ENCODE measurements at places on chromosomes 5 and 9.

DNA sequence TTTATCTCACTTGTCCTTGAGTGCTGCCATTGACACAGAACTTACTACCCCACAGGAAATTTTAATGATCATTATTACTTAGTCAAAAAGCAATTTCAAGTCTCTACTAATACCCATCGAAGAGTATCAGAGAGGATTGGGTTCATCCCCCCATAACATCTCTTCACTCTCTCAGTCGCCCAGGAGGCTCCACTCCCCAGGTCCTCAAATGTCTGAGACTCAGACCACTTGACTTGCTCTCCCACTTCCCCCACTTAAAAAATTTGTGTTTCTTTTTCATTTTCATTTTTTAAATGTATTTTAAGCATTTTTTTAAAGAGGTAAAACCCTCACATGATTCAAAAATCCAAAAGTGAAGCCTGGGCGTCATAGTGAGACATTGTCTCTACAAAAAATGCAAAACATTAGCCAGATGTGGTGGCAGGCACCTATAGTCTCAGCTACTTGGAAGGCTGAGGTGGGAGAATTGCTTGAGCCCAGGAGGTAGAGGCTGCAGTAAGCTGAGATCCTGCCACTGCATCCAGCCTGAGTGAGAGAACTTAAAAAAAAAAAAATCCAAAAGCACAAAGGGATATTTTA is 56.8 kb upstream of the TRAF1 start:
- DNase-seq = no peak
- H3K36me3 ChIP-seq = no peaks in the 10 kb centered on the region
- H3K4me1 ChIP-seq = no peaks in the 10 kb centered on the region

DNA sequence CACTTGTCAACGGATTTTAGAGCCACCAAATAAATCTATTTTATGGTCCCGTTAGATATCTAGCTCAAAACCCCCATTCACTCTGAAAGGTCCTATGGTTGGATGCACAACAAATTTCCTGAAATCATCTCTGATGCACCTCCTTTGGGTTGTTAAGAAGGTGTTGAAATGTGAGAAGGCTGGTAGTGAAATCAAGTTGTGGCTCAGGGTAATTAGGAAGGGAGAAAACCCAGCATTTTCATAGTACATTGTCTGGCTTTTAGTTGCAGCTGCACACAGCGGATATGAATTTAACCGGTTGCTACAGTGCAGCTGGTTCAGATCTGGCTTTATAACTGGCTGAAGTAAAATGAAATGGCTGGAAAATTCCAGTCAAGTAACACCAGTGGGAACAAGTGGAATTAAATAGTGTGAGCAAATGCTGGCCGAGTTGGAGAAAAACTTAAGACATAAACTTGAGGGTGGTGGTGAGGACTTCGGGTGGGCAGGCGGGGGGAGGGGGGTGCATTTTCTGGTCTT is 17.6 kb downstream of the RGMB start:
- H3K27ac ChIP-seq = no peak overlapping the region
- no peak overlapping the region for H3K4me3 ChIP-seq
- H3K36me3 ChIP-seq = peaks cover 30% of the 10 kb centered on the region
- no peaks in the 10 kb centered on the region for H3K27me3 ChIP-seq
- DNase-seq = no peak

GRCh38 chr9:137021979-137022661 is 5.9 kb downstream of the ABCA2 start:
- H3K4me3 ChIP-seq = no peak overlapping the region
- H3K27me3 ChIP-seq = no peaks in the 10 kb centered on the region
- no peak for DNase-seq
- H3K27ac ChIP-seq = no peak overlapping the region
- peaks cover 22% of the 10 kb centered on the region for H3K36me3 ChIP-seq

DNA sequence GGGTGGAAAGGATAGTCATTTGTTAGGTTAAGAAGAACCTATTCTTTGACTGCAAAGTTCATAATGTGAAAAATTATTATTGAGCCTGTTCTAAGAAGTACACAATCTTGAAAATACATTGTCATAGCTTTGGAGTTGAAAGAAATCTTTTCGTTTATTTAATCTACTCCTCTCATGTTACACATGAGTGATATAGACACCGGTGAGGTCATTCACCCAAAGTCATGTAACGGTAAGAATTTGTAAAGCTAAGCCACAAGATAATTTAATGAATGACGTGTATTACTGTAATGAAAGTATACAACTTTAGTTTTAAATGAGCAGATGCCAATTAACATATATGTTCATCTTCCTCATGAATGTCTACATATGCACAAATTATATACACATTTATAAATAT is 284.1 kb upstream of the PDE4D start:
- no peak overlapping the region for H3K4me3 ChIP-seq
- no peaks in the 10 kb centered on the region for H3K4me1 ChIP-seq
- DNase-seq = no peak
- no peaks in the 10 kb centered on the region for H3K36me3 ChIP-seq

- DNase-seq = no peak
- no peaks in the 10 kb centered on the region for H3K4me1 ChIP-seq
- H3K36me3 ChIP-seq = no peaks in the 10 kb centered on the region
- no peaks in the 10 kb centered on the region for H3K27me3 ChIP-seq
- no peak overlapping the region for H3K4me3 ChIP-seq
These were observed 55.9 kb downstream of the NSUN2 start for GRCh38 chr5:6576861-6577501.

DNA sequence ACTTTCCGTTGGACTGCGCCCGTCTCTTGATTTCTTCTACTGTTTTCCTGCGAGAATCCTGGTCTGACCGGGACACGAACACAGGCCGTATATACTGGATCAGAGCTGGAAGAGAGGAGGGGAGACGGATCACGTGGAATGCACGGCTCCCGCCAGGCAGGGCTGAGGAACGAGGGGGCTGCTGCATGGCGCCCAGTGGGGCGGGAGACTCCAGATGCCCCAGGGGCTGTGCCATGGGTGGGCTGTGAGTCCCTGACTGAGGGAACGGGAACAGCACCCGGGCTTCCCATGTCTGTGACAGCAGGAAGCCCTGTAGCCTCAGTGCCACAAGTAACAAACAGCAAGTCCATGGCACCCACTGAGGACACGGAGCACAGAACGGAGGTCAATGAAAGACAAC is 34.0 kb downstream of the LPCAT1 start:
- peak overlapping the region; percentile 16 for H3K27ac ChIP-seq
- no peaks in the 10 kb centered on the region for H3K27me3 ChIP-seq
- H3K4me1 ChIP-seq = no peaks in the 10 kb centered on the region
- H3K4me3 ChIP-seq = no peak overlapping the region

DNA sequence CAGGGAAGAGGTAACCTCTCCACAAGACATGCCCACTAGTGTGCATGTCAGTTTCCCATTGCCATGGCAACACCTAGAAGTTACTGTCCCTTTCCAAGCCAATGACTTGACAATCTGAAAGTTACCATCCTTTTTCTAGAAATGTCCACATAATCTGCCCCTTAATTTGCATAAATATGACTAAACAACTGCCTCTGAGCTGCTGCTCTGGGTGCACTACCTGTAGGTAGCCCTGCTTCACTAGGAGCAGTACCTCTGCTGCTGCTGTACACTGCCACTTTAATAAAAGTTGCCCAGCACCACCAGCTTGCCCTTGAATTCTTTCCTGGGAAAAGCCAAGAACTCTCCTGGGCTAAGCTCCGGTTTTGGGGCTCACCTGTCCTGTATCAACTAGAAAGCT is 392.4 kb downstream of the NTRK2 start:
- peaks cover 13% of the 10 kb centered on the region for H3K27me3 ChIP-seq
- H3K4me1 ChIP-seq = no peaks in the 10 kb centered on the region
- H3K36me3 ChIP-seq = no peaks in the 10 kb centered on the region

DNA sequence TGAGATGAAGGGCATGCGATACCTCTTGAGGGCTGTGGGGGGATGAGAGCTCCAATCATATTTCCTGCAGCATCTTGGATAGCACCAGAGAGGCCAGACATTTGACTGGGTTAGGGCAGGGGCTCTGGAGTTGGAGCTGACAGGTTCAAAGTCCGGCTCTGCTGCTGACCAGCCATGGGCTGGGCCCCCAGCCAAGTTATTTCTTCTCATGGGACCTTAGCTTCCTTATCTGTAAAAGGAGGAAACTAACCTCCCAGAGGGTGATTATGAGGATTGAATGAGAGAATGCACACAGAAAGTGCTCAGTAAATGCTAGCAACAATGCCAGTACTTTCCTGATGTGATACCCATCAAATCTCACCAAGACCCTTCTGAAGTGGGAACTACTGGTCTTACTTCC is 65.2 kb upstream of the SLC25A51 start:
- no peak overlapping the region for H3K27ac ChIP-seq
- no peaks in the 10 kb centered on the region for H3K27me3 ChIP-seq
- no peak overlapping the region for H3K4me3 ChIP-seq
- H3K36me3 ChIP-seq = no peaks in the 10 kb centered on the region
- no peak for DNase-seq
- peaks cover 83% of the 10 kb centered on the region for H3K4me1 ChIP-seq

- peaks cover 4% of the 10 kb centered on the region for H3K4me1 ChIP-seq
- no peak overlapping the region for H3K4me3 ChIP-seq
- H3K27me3 ChIP-seq = no peaks in the 10 kb centered on the region
- no peak for DNase-seq
These were observed 27.6 kb downstream of the TMEM245 start for GRCh38 chr9:109092051-109092580.

DNA sequence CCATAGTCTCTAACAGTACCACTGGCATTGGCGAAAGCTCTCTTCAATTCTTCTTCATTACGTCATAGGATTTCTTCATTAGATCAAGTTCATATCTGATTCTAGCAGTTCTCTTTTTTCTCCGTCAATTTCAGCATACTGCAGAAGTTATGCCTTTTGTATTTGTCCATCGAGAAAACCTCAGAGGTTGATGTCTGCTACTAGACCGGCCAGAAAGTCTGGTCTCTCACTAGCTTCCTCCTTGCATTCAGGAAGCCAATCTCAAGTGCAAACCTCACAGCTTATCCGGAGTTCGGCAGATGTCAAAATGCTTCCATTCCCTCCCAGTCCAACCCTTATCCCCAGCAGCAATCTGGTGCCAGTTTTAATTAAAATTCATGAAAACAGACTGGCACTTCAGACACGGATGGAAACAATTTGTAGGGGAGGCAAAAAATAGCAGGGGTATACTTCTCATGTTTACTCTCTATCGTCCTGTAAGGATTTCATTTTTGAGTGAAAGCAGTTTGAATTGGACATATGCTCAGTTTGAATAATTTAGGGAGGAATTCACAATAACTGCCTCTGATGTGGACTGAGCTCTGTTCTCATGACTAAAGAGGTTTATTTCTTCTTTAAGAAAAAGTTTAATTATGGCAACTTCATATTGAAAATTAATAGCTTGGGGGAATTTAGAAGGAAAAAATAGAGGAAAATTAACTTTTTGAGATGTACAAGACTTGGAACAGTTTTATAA is 56.4 kb upstream of the TMC1 start:
- DNase-seq = no peak
- no peak overlapping the region for H3K4me3 ChIP-seq
- no peaks in the 10 kb centered on the region for H3K4me1 ChIP-seq
- no peak overlapping the region for H3K27ac ChIP-seq
- no peaks in the 10 kb centered on the region for H3K36me3 ChIP-seq

DNA sequence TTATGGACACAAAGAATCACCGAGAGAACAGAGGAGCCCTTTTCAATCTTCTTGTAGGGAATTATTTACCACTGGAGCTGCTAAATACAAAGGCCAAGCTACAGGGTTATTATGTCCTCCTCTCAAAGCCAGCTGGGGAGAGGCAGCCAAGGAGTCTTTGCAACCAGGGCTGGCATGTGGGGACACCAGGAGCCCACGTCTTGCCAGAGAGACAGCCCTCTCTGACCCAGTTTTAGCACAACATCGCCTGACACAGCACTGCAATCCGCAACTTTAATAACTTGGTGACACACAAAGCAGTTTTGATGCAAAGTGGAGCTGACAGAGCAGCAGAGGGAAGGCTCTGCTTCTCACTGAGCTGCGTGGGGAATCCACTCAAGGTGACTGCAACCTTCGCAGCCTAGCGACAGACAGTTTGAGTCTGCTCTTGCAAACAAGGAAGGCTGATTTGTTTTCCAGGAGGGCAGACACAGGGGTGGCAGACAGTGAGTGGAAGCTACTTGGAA is 33.6 kb downstream of the TLR4 start:
- H3K4me3 ChIP-seq = no peak overlapping the region
- no peak for DNase-seq
- no peak overlapping the region for H3K27ac ChIP-seq
- H3K4me1 ChIP-seq = no peaks in the 10 kb centered on the region

- H3K36me3 ChIP-seq = no peaks in the 10 kb centered on the region
- no peak for DNase-seq
- no peak overlapping the region for H3K4me3 ChIP-seq
These were observed 356.1 kb downstream of the TRIM32 start for GRCh38 chr9:117043159-117043558.

GRCh38 chr5:173016598-173017046 is 33.1 kb downstream of the ATP6V0E1 start:
- no peak for DNase-seq
- H3K27ac ChIP-seq = peak overlapping the region; percentile 85

DNA sequence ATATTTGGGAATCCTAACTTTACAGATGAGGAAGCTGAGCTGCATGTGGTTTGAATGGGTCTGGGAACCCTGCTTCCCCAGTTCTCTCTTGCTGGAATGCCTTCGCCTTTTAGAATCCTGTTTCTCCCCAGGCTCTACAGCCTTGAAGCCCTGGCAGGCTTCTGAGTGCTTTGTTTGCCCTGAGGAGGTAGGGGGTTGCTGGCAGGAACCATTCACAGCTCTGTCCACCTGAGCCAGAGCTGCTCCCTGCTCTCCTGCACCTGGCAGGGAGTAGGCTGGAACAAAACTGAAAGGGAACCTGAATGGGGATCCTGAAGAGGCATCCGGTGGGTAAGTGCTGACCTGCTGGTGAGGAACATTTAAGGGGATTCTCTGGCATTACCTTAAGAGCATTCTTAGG is 33.0 kb downstream of the KIF4B start:
- no peak for DNase-seq
- H3K27me3 ChIP-seq = no peaks in the 10 kb centered on the region

DNA sequence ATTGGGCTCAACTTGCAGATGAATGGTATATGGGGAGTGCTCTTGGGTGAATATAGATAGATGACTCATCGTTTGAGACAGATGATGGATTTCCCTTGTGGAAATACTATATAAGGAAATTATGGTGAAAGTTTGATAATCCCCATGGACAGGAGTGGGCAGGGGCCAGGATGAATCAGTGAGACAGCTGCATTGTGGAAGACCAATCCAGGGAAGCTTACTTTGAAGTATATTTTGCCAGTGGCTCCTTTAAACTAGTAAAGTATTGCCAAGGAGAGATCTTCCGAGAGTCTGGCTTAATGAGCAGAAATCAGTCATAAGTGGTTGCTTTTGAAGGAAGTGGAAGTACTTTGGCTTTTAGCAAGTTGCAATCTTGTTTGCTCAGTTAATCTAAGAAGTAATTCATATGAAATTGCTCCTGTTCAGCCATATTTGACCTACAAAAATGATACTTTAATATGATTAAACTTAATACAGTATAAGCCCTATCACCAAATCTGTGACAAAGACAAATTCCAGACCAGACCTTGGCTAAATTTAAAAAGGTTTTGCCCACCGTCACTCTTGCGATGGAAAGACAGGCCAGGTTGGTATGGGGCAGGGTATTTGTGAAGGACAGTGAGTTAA is 9.3 kb upstream of the TNC start:
- H3K36me3 ChIP-seq = no peaks in the 10 kb centered on the region
- DNase-seq = no peak
- H3K4me1 ChIP-seq = peaks cover 12% of the 10 kb centered on the region
- H3K27me3 ChIP-seq = no peaks in the 10 kb centered on the region

GRCh38 chr9:114813717-114814418 is 8.0 kb upstream of the TNFSF15 start:
- no peaks in the 10 kb centered on the region for H3K36me3 ChIP-seq
- H3K27ac ChIP-seq = no peak overlapping the region
- no peaks in the 10 kb centered on the region for H3K27me3 ChIP-seq
- no peaks in the 10 kb centered on the region for H3K4me1 ChIP-seq

GRCh38 chr5:96624596-96624995 is 37.6 kb upstream of the CAST start:
- peaks cover 4% of the 10 kb centered on the region for H3K4me1 ChIP-seq
- no peak for DNase-seq
- no peak overlapping the region for H3K27ac ChIP-seq
- no peaks in the 10 kb centered on the region for H3K27me3 ChIP-seq
- no peak overlapping the region for H3K4me3 ChIP-seq
